Skin of body (tissue), 3 donors: ENCODE measurements at places on chromosomes 1 and 21. TPM values are rescaled to one million over a fixed set of nuclear protein-coding genes. Genes with fewer than 3 reads are reported as not detected.

GRCh38 chr1:95627244-95627643, 393.2 kb downstream of the RWDD3 start:
- DNase-seq, result no peak

DNA sequence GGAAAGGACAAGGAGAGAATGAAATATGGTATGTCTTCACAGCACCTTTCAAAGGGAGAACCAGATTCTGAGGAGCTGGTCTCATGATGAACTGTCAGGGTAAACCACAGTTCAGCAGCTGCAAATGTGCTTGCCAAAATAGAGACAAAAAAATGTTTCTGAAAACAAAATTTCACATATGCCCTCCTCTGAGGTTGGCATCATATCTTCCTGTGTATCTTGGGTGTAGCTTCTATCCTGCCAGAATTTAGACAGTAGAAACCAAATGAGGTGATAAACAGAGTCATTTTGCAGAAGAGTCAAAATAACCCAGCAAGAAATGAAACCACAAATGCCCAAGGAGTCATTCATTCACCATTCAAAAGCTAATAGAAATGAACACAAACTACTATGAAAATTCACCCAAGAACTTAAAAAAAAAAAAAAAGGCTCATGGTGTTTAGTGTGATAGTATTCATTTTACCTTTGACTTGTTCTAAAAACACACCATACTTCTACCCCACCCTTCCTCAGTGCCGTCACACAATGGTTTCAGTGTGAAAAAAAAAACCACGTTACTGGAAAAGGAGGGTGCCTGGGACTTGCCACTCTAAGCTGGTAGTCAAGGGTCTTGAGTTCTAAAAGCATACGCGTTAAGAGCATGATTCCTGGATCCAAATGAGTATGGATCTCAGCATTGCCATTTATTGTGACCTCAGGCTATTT, 18.5 kb downstream of the SELL start:
- no peak for DNase-seq

DNA sequence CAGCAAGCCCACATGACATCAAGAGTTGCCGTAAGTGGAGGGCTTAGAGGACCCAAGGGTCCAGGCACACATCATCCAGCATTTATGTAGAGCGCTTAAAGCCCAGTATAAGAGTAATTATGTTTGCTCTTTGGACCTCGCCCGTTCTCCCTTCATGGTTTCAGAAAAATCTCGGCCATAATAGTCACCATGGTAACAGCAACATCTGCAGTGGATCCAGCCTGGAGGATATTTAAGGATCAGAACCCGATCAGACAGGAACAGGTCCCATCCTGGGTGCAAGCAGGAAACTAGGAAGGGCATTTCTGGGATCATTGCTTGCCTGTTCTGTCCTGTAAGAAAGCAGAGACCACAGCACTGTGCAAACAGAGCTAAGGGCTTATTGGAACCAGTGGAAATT, 89.9 kb upstream of the KAZN start:
- no peak for DNase-seq

- no peak for DNase-seq
Measured at GRCh38 chr1:81974222-81974841, 173.6 kb downstream of the ADGRL2 start.

GRCh38 chr1:215459136-215459535, 108.0 kb upstream of the KCTD3 start:
- no peak for DNase-seq

Gene COL11A1
- total RNA-seq, result 24.6 TPM

Gene IL20
- total RNA-seq, result 0.59 TPM

Gene SPATA21
- total RNA-seq, result not detected

DNA sequence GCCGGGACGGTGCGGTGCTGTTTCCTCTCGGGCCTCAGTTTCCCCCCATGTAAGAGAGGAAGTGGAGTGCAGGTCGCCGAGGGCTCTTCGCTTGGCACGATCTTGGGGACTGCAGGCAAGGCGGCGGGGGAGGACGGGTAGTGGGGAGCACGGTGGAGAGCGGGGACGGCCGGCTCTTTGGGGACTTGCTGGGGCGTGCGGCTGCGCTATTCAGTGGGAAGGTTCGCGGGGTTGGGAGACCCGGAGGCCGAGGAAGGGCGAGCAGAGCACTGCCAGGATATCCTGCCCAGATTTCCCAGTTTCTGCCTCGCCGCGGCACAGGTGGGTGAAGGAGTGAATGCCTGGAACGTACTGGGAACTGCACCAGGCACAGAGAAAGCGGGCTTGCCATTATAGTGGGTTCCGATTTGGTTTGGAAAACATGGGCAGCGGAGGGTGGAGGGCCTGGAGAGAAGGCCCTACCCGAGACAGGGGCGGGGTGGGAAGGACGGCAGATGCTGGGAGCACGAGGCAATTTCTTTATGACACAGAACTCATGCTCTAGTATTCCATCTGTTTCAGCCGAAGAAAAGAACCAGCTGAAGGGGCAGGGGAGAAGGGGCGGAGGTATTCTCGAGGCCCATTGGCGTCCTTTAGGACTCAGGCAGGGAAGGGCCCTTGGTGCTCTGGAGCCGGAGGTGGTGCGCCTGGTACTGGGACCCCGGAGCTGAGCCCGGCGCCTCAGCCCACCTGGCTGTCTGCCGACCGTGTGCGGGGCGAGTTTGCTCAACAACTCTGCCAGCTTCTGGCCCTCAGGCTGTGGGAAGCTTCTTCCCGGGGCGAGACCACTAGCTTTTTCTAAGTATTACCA, 960 bp downstream of the PCSK9 start:
- DNase-seq, result peak; percentile 37

GRCh38 chr1:24702511-24703293, 42.5 kb upstream of the CLIC4 start:
- DNase-seq, result no peak

DNA sequence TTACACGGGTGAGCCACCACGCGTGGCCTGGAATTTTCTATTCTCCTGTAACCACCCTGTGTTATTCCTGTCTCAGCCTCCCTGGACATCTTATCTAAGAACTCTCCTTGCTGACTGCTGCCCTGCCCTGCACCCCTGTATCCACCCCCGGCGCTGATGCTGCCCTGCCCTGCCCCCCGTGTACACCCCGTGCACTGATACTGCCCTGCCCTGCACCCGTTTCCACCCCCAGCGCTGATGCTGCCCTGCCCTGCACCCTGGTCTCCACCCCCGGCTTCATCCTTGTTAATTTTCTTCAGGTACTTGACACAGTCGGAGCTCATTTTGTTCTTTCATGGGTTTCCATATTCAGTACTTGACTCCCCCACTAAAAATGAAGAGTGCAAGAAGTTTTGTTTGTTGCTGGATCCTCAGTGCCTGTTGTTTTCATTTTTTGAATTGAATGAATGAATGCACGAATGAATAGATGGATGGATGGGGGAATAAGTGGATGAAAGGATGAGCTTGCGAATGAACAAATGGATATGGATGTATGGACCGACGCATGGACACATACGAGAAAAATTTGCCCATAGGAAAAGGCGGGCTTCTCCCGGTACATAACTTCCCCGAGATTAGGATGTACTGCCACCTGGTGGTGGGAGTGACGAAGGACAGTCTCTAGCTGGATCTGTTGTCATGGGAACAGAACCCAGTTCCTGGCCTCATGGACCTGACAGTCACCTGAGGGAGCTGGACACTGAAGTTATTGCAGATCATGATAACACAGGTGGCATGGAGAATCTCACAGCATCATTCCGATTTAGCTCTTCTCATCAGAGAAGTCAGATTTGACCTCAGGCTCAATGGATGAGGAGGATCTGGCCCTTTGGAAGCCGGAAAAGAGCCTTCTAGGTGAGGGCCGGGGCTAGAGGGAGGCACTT, 14.9 kb downstream of the AADACL4 start:
- peak; percentile 76 for DNase-seq

Gene NT5C1A
- 2.0 TPM for total RNA-seq

DNA sequence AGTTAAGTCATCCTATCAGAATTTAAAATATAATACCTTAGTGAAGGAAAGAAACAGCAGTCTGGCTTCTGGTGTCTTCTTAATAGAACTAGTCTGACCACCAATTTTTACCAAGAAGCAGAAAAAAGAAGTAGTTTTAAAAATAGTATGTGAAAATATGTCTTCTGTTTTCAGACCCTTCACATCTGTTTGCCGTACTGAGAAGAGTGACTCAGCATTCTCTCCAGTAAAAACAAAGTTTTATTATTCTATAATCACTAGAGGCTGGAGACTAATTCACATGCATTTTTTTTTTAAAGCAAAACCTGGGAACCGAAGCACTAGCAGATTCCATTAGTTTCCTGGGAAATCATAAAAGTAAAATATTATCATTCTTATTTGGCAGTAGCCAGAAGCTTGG, 163.8 kb downstream of the COL24A1 start:
- peak; percentile 79 for DNase-seq

GRCh38 chr1:19433719-19433998, 51.7 kb downstream of the CAPZB start:
- no peak for DNase-seq
